ENCODE measurements at places on chromosomes 2 and 18. TPM values are rescaled to one million over a fixed set of nuclear protein-coding genes. Genes with fewer than 3 reads are reported as not detected.

The RTP5 gene
- total RNA-seq, result not detected

The TEKT4 gene
- not detected for total RNA-seq

The NCKAP1 gene
- total RNA-seq, result 82.9 TPM

The CCDC85A gene
- total RNA-seq, result 1.6 TPM

The UGT1A10 gene
- not detected for total RNA-seq

Data from myometrial cell (primary cell).